Stimulated activated CD8-positive, alpha-beta memory T cell treated with anti-CD3 and anti-CD28 coated beads, Interleukin-7, amount 100 ng/mL, for 1 hour (primary cell): ENCODE measurements at places on chromosomes 12 and 14.

- DNase-seq: no peak
Measured at GRCh38 chr12:110269622-110270124, 11.4 kb upstream of the ATP2A2 start.

DNA sequence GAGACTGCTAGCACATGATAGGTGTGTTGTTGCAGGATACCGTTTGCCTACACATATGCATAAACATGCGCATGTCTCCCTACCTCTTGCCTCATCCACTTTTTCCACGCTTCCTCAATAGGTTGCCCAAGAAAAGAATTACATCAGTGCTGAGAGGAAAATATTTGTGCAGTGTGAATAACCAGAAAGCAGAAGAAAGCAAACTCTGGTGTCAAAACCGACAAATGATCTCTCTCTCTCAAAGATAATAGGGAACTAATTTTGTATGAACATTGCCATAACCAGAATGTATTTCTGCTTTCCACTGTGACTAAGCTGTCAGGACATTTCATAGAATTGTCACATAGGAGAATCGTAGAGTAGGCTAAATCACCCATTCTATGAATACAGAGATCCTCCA is 1.3 kb downstream of the CLEC7A start:
- no peak for DNase-seq

DNA sequence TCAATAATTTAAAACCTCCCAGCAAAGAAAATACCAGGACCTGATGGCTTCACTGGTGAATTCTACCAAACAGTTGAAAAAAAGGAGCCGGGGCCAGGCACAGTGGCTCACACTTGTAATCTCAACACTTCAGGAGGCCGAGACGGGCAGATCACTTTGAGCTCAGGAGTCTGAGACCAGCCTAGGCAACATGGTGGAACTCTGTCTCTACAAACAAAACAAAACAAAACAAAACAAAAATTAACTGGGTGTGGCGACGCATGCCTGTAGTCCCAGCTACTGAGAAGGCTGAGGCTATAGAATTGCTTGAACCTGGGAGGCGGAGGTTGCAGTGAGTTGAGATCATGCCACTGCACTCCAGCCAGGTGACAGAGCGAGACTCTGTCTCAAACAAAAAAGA is 13.7 kb upstream of the TROAP start:
- DNase-seq: no peak

DNA sequence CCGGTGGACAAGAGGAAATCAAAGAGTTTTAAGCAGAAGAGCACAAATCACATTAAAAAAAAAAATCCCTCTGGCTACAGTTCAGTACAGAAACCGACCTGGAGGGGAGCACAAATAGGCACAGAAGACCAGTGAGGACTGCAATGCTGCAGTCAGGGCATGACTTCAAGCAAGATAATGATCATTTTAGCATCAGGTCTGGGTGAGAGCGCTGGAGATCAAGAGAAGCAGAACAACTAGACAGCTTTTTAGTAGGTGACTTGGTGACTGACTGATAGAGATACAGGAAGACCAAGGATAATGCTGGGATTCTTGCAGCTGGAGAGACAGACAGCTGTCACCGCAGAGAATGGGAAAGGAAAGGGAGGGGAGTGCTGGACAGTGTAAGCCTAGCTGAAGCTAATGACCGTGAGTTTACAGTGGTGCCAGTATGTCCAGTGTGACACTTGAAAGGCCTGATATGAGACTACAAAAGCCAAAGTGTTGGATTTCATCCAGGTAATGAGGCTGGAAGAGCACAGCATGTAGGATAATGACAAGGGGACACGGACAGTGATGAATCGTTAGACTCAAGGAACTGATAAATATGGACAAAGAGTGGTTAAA is 5.6 kb downstream of the NFYB start:
- DNase-seq: no peak

- DNase-seq: no peak
Measured at GRCh38 chr14:80621701-80622100, 319.8 kb downstream of the CEP128 start.

DNA sequence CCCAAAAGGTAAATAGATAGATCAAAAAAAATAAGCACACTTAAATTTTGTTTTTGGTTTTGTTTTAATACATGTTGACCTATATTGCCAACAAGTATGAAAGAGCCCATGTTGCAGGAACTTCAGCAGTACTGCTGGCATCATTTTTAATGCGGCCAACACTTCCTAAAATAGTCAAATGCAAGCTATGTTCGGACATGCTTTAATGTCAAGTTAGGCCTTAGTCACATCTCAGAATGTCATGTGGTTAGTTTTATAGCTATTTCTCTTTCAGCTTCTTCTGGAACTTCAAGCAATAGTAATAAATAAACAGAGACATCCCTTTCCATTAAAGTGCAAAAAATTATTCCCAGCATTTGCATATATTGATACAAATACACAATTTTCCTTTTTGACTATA is 153.4 kb downstream of the PIK3C2G start:
- no peak for DNase-seq

DNA sequence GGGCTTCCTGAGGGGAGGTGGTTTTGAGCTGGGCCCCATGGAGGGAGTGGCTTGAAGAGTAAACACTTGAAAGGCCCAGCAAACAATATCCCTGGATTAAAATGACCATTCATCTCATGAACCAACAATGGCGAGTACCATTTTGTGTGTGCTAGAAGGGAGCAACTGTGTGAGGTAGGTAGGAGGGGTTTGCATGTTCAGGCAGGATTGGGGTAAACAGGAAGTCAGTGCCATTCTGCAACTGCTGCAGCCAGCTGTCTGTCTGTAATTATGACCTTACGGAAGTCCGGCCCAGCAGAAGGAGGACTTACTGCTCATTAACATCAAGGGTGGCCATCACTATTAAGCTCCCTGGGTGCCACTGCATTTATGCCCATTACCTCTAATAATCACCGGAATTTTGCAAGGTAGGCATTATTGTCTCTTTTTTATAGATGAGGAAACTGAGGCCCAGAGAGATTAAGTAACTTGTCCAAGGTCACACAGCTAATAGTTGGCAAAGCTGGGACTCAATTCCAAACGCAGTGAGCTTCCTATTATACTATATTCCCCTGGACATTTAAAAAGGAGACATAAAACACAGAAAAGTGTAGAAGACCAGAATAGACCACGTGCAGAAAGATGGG is 16.6 kb upstream of the IFI27L2 start:
- no peak for DNase-seq

DNA sequence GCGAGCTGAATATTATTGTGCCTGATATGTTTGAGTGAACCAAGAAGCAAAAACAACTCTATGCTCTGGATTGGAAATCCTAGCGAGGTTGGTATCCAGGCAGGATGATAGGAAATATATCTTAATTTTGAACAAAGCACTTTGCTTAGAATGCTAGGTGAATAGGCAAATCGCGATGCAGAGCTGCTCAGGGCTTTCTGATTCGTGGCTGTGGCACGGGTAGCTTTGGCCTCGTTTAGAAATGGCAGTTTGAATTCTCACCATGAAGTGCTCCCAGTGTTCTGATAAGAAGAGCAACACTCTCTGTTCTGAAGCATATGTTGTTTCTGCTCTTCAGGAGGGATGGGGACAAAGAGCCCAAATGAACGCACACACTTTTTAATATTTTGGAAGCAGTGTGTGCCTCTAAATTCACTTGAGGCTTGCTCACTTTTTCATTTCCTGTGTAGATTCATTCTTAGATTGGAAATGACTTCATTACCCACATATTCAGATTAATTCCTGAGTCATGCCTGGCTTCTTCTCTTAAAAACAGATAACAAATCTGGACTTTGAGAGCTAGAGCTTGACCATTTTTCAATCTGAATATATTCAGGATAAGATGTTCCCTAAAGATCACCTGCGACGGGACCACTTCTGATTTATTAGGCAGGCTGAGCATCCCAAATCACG is 200.9 kb downstream of the RPAP3 start:
- no peak for DNase-seq

GRCh38 chr12:1503281-1503711 is 91.1 kb downstream of the FBXL14 start:
- no peak for DNase-seq

DNA sequence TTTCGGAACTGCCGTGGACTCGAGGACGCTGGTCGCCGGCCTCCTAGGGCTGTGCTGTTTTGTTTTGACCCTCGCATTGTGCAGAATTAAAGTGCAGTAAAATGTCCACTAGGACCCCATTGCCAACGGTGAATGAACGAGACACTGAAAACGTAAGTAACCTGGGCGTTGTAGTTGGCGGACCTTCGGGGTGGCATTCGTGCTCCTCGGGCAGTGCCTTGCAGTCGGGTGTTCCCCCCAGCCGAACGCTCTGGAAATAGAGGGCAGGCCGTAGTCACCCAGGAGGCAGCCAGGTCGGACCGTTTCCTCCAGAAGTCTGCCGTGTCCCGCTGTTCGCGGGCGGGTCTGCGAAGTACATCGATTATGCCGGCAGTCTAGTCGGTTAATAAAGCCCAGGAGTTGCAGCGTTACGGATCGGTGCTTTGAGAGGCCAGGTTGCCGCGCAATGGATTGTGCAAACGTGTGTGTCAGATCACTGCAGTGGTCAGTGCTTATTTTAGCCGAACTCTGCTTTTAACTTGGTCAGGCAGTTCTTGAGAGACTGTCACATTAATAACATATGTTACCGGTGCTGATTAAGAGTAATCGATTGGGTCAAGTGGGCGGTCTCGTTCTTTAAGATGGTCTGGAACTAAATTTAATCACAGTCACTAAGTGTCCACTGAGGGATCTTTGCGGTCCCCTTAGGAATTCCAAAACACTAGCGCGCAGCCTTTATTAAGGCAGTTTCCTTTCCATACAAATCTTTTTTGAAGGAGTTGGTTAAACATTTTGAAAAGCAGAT is 906 bp downstream of the MARK3 start:
- DNase-seq: peak; percentile 13

DNA sequence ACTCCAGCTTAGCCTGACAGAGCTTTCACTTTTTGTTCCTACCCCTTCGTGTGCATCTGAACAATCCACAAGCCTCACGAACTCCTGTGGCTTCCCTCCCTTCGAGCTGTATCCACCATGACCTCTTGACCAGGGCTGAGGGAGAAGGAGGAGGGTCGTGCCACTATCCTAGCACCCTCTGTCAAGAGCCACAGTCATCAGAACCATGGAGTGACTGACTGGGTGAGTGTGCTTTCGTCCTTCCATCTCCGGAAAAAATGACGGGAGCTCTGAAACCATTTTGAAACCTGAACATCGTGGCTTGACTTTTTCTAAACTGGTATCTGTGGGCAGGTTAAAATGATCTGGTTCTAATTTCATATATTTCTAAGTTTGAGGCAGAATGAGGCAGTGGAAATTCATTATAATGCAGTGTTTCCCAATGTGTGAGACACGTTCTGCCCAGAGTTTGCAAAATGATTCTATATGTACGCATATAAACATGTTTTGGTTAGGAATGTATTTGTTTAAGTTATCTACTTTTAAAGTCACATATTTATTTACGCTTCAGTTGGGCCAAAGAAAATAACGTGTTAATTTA is 27.0 kb downstream of the IL26 start:
- no peak for DNase-seq

GRCh38 chr12:96311191-96311590 is 89.0 kb downstream of the CDK17 start:
- DNase-seq: no peak

- no peak for DNase-seq
Measured at GRCh38 chr12:120394483-120395367, 25.8 kb upstream of the MSI1 start.

DNA sequence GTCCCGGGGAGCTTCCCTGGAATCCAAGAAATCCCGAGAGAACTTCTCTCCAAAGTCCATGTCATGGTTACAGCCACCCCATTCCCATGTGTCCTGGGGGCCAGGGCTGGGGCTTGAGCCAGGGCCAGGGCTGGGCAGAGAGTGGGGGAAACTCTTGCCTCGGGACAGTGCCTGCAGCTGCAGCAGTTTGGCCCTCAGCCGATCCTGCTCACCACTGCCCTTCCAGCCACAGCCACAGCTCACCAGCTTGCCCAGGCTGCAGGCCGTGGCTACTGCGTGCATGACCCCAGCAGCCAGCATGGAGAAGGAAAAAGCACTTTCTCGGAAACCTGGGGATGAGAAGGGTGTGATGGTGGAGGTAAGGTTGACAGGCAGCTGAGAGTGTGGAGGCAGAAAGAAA is 3.5 kb downstream of the WNT10B start:
- DNase-seq: no peak

DNA sequence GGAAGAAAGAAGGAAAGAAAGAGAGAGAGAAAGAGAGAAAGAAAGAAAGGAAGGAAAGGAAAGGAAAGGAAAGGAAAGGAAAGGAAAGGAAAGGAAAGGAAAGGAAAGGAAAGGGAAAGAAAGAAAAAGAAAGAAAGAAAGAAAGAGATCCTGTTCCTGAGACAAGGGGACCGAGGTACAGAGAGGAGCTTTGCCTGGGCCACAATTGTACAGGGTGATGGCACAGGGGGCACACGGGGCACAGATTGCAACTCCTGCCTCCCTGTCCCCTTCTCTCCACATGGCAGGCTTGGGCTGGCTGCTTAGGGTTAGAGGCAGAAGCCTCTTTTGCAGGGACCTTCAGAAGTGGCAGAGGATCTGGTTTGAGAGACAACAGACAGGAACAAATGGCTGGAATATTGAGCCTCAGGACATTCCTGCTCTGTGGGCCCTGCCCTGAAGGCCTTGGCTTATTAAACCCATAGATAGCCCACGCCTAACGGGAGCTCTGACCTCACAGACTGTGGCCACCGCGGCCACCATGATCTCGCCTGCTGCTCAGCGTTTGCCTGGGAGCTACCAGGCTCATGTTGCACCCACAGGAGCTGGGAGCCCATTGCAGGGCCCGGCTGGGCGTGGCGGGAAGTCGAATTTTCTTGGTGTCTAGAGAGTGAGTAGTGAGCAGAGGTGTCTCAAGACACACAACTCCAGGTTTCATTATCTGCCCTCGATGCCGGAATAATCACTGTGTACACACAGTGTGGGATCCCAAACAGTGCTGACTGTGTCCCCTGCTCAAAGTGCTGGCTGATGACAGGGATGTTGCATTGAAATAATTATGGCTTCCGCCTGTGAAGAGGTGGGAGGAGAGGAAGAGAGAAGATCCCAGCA is 147.9 kb upstream of the NCOR2 start:
- no peak for DNase-seq

- no peak for DNase-seq
Measured at GRCh38 chr14:37890095-37890494, 294.7 kb downstream of the TTC6 start.

DNA sequence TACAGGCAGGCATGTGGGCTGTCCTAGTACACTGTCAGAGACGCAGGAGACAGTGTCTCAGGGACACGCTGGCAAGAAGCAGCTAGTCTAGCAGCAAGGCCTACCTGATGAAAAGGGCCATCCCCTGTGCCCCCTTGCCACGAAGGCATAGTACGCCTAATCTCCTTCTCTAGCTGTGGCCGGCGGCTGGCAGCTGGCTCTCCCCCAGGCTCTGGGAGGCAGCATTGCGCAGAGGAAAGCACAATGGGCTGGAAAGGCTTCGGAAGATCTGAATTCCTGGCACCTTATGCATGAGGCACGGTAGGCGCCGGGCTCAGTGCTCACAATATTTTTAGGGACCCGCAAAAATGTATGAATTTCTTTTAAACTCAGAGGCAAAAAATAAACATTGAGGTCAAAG is 16.0 kb upstream of the PLEKHH1 start:
- DNase-seq: no peak

GRCh38 chr12:110896559-110896958 is 23.8 kb downstream of the MYL2 start:
- no peak for DNase-seq

- DNase-seq: no peak
Measured at GRCh38 chr14:105087963-105088811, 23.0 kb upstream of the GPR132 start.

- no peak for DNase-seq
Measured at GRCh38 chr12:54601841-54602240, 13.4 kb upstream of the PPP1R1A start.

GRCh38 chr14:73237219-73237785 is at the start of gene PAPLN:
Gene PAPLN (plus strand): TSS chr14:73237506. CDS start chr14:73239779, 2,273 bp downstream.
- no peak for DNase-seq
